Ascending aorta (tissue), 2 donors: ENCODE measurements at places on chromosomes 16 and 17. TPM values are rescaled to one million over a fixed set of nuclear protein-coding genes. Genes with fewer than 3 reads are reported as not detected.

GRCh38 chr17:49515196-49515770, 20.2 kb downstream of the NGFR start:
- peak; percentile 71 for DNase-seq

Gene TMEM92
- total RNA-seq, result not detected

- no peak for DNase-seq
Measured at GRCh38 chr17:32826076-32826475, 50.8 kb downstream of the MYO1D start.

- no peak for DNase-seq
Measured at GRCh38 chr17:72095316-72095715, 25.5 kb upstream of the SOX9 start.

DNA sequence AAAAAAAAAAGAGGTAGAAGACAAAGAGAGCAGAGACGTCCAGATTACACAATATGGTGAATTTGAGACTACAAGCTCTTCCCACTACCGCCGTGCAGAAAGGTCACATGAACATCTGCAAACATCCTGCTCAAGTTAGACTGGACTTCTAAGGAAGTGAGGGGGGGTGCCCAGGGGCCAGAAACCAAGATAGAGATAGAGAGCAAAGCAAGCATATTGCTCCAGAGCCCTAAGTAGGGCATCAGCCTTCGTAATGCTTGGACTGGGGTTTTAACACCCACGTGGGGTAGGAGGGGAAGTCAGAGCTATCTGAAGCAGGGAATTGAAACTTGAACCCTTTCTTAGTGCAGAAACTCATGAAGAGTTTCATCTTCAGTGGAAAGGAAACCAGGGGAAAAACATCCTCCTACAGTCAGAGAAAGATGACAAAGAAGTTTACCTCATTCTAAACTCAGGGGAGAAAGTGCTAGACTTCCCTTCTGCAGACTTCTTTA, 8.7 kb downstream of the CLEC19A start:
- DNase-seq, result peak; percentile 43

- no peak for DNase-seq
Measured at GRCh38 chr17:44269535-44270240, 1.8 kb upstream of the SLC4A1 start.

GRCh38 chr17:21100636-21101035, 26.1 kb upstream of the DHRS7B start:
- DNase-seq, result no peak

Gene FSCN2
- not detected for total RNA-seq

Gene PRAC1
- total RNA-seq, result not detected

GRCh38 chr16:27737513-27737912, 187.6 kb downstream of the KATNIP start:
- DNase-seq, result no peak

- DNase-seq, result no peak
Measured at GRCh38 chr17:27513849-27514248, 57.6 kb downstream of the KSR1 start.

Gene SSTR5
- not detected for total RNA-seq

Gene CCL15
- not detected for total RNA-seq

- DNase-seq, result no peak
Measured at GRCh38 chr16:34648-34987, 18.8 kb downstream of the POLR3K start.

DNA sequence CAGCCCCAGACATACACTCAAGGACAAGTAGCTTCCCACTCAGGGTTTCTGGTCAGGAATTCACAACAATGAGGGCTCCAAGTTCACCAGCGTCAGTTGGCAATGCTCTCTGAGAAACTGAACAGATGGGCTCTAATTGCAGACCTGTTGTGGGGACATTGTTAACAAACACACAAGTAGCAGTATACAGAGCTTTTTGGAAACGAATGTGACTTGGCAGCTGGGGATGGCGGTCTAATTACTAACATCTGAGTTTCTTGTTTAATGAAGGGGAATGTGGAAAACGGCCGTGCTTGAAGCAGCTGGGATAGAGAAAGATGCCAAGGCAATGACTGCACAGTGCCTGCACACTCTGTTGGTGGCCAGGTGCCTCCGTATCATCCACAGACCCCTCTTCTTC, 316.1 kb upstream of the IRX3 start:
- no peak for DNase-seq

GRCh38 chr17:9410301-9410700, 165.3 kb downstream of the STX8 start:
- DNase-seq, result no peak

GRCh38 chr17:80824549-80825470, 166.8 kb upstream of the CHMP6 start:
- DNase-seq, result peak; percentile 45

Gene CTRB2
- not detected for total RNA-seq

DNA sequence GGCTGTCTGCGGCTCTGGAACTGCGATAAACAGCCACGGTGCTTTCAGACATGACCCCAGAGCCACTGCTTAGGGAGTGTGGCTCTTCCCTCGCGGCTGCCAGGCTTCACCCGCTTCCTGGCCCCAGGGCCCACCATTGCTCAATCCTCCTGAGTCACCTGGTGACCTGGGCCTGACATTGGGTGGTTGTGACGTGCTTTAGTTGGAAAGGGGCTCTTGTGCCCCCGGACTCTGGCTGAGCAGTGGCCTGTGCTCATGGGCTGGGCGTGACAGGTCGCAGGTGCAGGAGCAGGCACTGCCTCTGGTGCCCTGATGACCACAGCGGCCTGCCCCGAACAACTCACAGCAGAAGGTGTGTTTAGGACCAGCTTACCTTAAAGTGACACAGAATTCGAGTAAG, 8.6 kb upstream of the NUDT16L1 start:
- no peak for DNase-seq

DNA sequence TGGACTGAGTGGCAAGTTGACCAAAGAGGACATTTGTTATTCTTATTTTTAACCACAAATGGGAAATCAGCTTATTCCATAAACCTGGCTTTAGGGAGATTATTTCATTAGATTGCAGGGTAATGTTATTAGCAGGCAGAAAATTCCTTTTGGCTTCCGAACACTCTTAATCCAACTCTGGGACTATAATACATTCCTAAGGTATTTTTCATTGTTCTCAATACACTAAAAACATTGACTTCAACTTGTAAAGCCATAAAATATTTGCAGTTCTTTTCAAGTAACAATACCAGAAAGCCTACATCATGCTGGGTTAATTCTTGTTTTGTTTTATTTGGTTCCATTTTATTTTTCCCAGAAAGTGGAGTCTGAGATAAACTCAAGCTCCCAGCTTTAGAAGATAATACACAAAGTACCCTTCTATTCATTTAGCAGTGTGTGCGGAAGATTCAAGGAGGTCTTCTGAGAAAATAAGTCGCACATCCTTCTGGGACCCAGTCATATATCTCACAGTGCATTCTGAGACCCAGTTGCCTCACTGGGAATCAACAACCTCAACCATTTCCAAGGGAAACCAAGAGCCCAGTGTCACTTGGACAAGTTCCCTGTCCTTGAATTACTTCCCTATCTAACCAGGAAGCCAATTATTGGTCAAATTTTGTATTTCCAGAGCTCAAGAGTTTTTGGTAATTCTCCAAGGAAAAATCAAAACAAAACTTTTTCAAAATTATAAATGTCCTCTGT, 389.6 kb upstream of the DYNLRB2 start:
- DNase-seq, result no peak

Gene PIMREG
- not detected for total RNA-seq

Gene KRT33A
- total RNA-seq, result not detected

DNA sequence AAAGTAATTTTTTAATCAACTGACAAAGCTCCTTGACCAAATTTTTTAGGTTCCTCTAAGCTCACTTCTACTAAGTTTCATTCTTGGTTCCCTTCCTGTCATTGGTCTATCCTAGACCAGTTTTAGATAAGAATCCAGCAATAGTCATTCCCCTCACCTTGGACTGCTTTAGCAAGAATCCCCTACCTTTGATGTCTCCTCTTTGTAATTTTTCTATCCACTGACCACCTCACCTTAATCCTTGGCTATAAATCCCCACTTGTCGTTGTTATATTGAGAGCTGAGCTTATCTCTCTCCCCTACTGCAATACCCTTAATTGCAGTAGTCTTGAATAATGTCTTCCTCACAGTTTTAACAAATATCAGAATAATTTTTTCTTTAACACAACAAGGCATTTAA, 107.2 kb downstream of the USP32 start:
- no peak for DNase-seq

DNA sequence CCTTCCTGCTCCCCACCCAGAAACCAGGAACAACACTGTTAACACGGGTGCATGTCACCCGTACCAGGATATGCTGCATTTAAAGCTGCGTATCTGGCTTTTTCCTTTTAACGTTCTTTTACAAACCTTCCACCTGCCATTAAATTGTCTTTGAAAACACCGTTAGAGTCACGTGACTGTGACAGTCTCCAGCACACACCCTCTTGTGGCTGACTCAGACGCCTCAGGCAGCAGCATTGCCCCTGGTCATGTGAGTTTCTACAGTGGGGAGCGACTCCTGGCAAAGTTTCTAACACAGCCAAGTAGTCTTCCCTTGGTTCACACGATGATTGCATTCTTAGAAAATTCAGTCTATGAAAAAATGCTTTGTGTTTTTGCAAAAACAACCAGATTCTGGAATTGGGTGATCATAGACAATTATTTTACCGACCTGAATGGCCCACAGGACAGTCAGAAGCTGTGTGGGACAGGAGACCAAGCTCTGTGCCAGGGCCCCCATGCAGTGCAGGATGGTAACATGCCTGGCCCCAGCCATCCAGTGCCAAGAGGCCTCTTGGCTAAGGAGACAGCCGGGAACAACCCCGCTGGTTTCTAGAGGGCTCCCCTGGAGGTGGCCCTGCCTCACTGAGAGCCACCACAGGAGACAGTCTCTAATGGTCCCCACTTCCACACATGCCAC, 199.1 kb downstream of the KATNIP start:
- no peak for DNase-seq

DNA sequence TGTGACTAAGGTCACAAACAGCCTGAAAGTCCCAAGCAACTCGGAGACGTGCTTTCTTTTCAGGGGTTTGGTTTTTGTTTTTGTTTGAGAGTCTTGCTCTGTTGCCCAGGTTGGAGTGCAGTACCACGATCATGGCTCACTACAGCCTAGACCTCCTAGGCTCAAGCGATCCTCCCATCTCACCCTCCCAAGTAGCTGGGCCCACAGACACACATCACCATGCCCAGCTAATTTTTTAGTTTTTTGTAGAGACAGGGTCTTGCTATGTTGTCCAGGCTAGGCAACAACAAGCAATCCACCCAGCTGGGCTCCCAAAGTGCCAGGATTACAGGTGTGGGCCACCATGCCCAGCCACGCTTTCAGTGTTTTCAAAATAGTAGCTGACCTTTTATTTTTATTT, 19.8 kb upstream of the GGA2 start:
- no peak for DNase-seq
